ENCODE measurements at places on chromosomes 5 and 9.

GRCh38 chr9:73738741-73739530 is 587.3 kb downstream of the ANXA1 start:
- no peak for DNase-seq

DNA sequence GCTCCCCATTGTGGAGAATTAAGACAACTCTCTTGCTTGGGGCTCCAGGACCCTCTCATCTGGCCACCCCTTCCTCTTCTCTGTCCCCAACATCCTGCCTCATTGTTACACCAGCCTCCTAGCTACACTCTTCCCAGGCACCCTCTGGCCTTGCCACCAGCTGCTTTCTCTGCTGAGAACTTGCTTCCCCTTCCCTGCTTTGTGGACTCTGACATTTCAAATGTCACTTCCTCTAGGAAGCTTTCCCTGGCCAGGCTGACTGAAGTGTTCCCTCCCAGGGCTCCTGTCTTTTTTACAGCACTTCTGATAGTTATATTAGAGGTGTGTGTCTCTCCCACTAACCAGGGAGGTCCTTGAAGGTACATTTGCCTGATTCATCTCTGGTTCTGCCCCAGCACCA is 194.0 kb upstream of the KLF4 start:
- no peak for DNase-seq

- DNase-seq, result no peak
Observed at GRCh38 chr5:149782895-149783586, 52.9 kb downstream of the PPARGC1B start.

GRCh38 chr5:12876541-12877298 is 972.5 kb upstream of the CTNND2 start:
- no peak for DNase-seq

- DNase-seq, result no peak
Observed at GRCh38 chr9:89642789-89643188, 38.0 kb downstream of the GADD45G start.

DNA sequence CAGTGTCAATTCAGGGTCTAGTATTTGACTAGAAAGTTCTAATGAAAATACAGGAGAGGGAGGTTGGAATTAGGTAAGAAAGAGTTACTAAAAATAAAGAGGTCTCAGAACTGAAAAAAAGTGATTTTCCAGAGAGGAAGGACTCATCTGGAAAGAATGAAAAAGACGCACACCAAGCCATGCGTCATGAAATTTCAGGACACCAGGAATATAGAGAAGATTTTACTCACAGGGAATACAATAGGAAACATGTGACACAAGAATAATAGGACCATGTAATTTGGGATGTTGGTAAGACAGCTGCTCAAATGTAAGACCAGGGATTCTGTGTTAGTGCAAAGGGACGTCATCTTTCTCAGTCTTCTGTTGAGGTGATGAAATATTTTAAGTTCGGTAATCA is 224.7 kb downstream of the GDNF start:
- DNase-seq, result no peak

All from neural progenitor cell (in vitro differentiated cells).